H9 (cell line): ENCODE measurements at places on chromosomes 2 and 18. TPM values are rescaled to one million over a fixed set of nuclear protein-coding genes. Genes with fewer than 3 reads are reported as not detected.

GRCh38 chr2:160610041-160610440, 116.4 kb upstream of the RBMS1 start:
- no peak for DNase-seq

PNPT1 gene
- total RNA-seq = 33.4 and 36.3 TPM in 2 replicates

CHST10 gene
- total RNA-seq = 29.7 and 29.8 TPM in 2 replicates

ZNG1B gene
- 41.7 TPM in 2 replicates for total RNA-seq

MREG gene
- total RNA-seq = 21.0 and 21.8 TPM in 2 replicates

- DNase-seq = no peak
Measured at GRCh38 chr2:142310530-142310929, 179.7 kb upstream of the LRP1B start.

GRCh38 chr2:6310256-6311215, 555.2 kb downstream of the CMPK2 start:
- no peak for DNase-seq

DNA sequence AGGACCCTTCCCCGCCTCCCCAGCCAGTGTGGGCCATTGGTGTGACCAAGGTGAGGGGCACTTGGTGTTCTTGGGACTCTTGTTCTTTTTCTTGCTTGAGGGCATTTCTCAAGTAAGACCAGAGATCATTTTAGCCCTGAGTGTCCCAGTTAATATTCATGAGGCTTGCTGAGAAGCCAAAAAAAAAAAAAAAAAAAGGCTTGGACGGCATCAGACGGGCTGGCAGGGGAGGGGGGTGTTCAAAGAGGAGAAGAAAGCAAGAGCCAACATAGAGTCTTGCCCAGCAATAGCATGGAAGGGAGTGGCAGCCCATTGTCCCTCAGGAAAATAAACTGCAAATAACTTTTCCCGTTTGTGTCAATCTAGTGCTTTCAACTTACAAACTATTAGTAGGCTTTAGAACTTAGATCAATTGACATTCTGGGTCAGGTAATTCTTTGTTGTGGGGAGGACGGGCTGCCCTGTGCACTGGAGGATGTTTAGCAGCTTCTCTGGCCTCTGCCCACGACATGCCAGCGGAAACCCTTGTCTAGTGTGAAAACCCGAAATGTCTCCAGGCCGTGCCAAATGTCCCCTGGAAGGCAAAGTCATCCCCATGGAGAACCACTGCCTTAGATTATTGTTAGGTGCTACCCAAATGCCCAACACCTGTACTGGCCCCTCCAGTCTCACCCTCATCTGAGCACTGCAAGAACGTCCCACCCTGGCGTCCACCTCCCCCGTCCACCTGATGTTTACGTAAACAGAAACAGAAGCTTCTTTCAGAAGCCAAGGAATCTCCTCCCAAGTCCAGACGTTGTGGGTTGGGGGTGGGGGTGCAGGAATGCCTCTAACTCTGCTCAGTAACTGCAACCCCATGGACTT, 163.4 kb downstream of the BCL2 start:
- no peak for DNase-seq

DNA sequence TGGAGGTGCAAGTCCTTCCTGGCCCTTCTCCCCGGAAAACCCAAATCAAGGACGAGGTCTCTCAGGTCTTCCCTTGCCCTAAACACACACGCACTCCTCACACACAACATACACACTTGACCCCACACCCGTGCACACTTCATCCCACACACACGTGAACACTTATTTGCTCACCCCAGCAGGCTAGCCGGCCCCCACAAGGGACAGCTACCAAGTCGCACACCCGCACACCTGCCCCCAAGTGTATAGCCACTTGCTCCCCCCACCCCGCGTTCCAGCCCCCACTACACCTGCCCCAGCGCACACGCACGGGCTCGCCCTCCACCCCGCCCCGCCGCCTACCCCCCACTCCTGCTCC, 359 bp downstream of the TGFBRAP1 start:
- no peak for DNase-seq

GRCh38 chr2:144511937-144512336, 8.0 kb downstream of the ZEB2 start:
- DNase-seq = no peak

NCL gene
- total RNA-seq = 1,269 and 1,271 TPM in 2 replicates

SLC9A4 gene
- not detected in 2 replicates for total RNA-seq

DNA sequence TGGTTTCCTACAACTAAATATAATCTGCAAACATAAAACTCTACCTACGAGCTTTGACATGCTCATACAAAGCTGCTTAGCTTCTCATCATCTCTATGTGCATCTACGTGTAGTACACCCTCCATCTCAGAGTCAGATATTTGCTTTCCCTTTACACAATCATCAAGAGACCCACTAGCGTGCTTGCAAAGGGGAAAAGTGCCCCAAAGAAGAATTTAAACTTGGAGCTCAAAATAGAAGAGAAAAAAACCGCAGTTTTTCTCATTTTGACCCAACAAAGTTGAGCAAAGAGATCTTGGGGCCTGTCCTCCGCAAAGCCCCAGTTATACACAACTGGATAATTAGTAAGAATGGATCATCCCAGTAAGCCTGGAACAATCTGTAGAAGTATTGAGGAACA, 104.1 kb downstream of the PAX3 start:
- DNase-seq = no peak

PCARE gene
- not detected in 2 replicates for total RNA-seq

DNA sequence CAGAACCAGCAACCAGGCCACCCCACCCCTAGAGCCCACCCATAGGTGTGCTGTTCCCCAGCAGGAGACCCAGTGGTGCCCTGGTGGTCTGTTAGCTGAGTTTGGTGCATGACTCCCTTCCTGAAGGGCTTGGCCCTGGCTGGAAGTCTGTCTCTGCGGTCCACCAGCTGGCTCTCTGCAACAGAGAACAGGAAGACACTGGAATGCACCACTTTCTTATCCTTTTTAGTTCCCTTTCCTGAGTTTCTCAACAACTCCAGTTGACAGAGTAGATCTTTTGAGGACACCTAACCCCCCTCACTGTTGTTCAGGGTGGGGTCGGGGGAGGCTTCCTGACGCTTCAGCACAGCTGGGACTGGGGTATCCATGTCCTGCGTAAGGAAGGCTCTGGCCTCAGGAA, 11.9 kb upstream of the RPL37A start:
- DNase-seq = no peak
